ENCODE measurements at places on chromosomes 12 and 14.

DNA sequence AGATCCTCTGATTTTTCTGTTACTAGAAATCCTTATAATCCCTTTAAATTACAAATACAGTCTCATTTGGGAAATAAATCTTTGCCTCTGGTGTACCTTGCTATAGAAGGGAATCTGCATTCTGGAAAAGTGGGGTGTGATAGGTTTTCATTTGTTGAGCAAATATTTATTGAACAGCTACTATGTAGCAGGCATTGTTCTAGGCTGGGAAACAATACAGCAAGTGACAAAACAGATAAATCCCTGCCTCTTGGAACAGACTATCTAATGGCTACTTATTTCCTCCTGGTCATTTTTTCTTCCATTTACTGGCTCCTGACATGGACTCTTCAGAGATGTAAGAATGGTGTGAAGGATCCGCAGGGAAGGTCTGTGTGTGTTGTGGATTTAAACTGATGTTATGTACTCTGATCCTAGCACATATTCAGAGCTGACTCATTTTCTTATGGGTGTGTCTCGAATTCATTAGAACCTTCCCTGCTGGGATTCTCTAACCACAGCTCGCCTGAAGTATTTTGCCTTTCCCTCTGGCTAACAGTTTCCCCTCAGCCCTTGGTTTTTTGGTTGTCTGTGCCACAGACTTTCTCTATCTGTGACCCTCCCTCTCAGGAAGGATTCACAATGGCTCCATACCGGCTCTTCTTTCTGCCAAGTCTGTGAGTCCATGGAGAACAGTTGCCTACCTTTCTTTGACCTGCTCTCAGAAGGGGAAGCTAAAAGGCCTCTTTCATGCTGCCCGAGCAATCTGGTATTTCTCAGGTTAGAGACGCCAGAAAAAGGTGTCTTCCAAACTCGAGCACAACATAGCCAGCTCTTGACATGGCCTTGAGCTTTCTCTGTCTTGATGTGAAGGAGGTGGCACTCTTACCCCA, 53.7 kb downstream of the TMTC2 start:
- DNase-seq, result no peak

DNA sequence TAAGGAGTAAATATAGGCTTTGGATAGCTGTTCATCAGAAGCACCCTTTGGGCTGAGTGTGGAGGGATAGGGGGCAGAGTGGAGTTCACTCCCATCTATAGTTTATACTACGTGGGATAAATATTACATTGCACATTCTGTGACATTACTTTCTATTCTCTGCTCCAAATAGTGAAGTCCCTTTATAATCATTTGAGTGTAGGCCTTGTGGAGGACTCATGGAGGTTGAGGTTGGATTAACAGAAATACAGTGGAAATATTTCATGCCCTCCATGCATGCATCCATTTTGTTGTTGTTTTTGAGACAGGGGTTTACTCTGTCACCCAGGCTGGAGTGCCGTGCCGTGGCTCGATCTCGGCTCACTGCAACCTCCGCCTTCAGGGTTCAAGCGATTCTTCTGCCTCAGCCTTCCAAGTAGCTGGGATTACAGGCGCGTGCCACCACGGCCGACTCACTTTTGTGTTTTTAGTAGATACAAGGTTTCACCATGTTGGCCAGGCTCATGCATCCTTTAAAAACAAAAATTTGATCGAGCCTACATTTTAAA, 1.4 kb downstream of the CHPT1 start:
- DNase-seq, result peak; percentile 26

DNA sequence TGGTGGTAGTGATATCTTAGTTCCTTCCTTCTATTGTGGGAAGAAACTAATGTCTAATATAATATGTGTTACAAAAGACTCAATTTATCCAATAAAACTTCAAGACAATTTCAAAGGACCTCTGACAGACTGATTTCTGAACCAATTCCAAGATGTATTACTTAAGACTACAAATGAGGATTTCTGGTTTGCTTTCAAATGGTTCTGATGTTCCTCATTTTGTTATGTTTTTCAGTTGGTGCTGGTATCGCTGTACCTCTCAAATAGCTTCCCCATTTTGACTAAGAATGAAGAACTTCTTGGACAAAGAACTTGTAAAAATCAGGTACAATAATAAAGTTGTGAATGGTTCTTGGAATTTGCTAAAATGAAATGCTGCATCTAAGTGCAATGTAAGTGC, 19.4 kb upstream of the MBIP start:
- DNase-seq, result no peak

- no peak for DNase-seq
Observed at GRCh38 chr12:39533951-39534350, 85.7 kb downstream of the ABCD2 start.

- no peak for DNase-seq
Observed at GRCh38 chr14:104523546-104523935, 56.0 kb upstream of the C14orf180 start.

GRCh38 chr12:56154246-56154771, 1.9 kb downstream of the MYL6B start:
- DNase-seq, result no peak

- peak; percentile 60 for DNase-seq
Observed at GRCh38 chr14:75499084-75499875, 23.0 kb upstream of the BATF start.

GRCh38 chr14:70934084-70934483, 26.8 kb downstream of the PCNX1 start:
- DNase-seq, result no peak

GRCh38 chr12:72468505-72468904, 196.3 kb downstream of the TRHDE start:
- no peak for DNase-seq
